ENCODE measurements at places on chromosomes 13 and 19.
A peak's percentile ranks its signal among the peaks of the same experiment; 100 is the strongest.

DNA sequence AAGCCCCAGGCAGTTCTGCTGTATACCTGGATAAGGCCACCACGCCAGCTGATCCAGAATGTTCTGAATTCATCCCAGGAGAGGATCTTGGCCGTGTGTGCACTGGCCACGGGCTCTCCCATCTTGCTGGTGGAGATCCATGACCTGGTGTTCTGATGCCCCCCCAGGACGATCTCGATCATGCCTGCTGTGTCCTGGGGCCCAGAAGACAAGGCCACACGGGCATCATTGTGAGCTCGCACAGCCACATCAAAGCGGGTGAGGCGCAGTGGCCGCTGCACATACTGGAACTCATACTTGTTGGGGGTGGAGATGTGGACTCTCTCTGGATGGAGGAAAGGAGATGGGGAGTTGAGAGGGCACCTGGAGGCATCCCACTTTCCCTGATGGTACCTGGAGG lies 40.1 kb downstream of the F2RL3 start:
- no peak for DNase-seq

GRCh38 chr13:107296804-107297203 lies 728.9 kb upstream of the ARGLU1 start:
- no peak for DNase-seq

DNA sequence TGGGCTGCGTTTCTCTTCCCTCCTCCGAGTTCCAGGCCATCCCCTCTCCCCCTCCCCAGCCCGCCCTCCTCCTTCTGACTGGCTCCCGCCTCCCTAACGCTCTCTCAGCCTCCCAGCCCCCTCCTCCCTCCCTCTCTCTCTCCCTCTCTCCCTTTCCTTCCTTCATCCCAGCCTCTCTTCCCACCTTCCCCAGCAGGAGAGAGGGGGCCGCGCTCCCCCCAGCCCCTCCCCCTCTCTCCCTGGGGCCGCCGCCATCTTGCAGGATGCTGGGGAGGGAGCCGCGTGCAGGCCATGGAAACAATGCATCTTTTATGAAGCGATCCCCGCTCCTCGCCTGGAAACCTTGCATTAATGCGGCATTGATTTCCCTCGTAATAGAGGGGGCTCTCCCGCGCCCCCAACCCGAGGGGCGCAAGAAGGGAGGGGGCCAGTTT lies 42.6 kb upstream of the ADGRL1 start:
- DNase-seq: peak; percentile 88

DNA sequence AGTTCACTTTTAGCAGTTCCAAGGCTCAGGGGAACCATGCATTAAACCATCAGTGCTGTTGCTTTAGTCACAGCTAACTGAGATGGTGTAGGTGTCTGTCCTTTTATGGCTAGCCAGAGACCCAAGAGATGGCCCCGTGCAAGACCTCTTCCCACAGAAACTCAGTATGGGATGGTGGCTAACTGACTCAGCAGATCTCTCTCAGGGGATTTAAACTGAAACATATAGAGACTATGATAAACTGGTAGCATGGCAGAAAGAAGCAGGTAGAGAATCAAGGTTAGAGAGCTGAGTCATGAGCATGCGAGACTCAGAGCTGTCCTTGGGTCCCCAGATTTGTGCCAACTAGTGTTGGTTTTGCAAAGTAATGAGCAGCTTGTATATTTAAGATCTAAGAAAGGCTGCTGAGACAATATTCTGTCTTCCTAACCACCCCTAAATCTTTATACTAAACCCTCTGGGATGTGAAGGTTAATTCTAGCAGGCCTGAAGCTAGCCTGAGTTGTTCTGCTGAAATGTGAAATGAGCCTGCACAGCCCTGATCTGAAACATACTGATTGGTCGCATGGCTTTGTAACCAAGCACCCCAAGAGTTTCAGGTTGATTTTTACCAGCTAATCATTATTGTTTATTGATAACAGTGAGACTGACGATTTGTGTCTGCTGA lies 6.5 kb upstream of the SCEL start:
- DNase-seq: no peak

- DNase-seq: no peak
Observed at GRCh38 chr13:40533072-40533471, 133.4 kb downstream of the FOXO1 start.

- DNase-seq: no peak
Observed at GRCh38 chr19:1251330-1252220, 3.2 kb downstream of the MIDN start.

DNA sequence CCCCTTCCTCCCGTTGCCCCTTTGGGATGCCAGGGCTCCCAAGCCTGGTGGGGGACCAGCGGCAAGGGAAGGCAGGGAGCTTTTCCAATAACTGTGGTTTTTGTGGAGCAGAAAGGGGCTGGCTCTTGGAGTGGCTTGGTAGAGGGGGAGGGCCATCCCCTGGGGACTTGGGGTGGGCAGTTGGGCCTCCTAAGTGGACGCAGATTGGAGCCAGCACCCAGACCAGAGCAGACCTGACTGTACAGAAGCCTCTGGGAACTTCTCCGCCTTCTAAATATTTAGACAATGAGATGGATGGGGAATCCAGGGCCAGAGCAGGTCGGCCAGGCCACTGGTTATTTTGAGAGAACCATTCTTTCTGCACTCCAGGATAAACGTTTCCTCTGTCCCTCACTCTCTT lies 4.2 kb downstream of the PTGIR start:
- no peak for DNase-seq

GRCh38 chr19:49160450-49161189 lies 3.0 kb downstream of the TRPM4 start:
- no peak for DNase-seq

- no peak for DNase-seq
Observed at GRCh38 chr19:56838909-56839651, 1.4 kb downstream of the PEG3 start.

DNA sequence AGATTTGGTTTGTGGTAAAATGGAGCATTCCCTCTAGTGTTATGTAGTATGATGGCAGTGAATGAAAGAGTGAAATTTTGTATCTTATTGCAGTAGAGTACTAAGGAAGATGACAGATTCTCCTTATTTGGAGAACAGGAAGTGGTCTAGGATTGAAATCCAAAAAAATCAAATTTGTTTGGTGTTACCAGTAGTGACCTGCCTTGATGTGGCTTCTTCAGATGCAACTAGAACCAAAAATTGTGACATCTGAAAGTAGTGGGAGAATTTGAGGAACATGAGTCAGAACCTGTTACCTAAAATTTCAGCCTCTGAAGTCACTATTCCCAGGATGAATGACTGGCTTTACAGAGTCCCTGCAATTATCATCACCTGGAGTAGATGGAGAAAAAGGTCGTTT lies 165.9 kb downstream of the KLF5 start:
- no peak for DNase-seq

DNA sequence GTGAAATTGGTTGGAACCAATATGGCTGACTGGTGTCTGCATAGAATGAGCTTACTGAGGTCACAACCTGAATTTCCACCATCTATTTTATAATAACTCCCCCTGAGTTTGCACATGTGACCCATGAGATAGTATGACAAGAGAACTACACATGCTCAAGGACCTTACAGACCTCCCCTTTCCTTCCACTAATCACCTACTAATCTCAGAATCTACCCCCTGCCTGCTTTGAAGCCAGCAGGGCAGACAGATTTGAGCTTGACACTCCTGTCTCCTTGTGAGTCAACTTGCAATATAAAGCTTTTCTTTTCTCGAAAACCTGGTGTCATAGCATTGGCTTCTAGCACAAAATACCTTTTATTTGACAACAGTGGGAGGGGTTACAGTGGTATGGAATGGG lies 248.4 kb downstream of the RFC3 start:
- no peak for DNase-seq

DNA sequence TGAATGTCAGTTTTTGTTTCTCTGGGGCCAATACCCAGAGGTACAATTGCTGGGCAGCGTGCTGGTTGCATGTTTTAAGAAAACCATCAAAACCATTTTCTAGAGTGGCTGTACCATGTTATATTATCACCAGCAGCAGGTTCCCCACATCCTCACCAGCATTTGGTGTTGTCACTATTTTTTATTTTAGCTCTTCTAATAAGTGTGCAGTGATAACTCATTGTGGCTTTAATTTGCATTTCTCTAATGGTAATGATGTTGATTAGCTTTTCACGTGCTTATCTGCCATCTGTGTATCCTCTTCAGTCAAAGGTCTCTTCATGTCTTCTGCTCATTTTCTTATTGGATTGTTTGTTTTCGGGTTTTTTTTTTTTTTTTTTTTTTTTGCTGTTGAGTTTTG lies 21.9 kb downstream of the PAK4 start:
- DNase-seq: no peak

DNA sequence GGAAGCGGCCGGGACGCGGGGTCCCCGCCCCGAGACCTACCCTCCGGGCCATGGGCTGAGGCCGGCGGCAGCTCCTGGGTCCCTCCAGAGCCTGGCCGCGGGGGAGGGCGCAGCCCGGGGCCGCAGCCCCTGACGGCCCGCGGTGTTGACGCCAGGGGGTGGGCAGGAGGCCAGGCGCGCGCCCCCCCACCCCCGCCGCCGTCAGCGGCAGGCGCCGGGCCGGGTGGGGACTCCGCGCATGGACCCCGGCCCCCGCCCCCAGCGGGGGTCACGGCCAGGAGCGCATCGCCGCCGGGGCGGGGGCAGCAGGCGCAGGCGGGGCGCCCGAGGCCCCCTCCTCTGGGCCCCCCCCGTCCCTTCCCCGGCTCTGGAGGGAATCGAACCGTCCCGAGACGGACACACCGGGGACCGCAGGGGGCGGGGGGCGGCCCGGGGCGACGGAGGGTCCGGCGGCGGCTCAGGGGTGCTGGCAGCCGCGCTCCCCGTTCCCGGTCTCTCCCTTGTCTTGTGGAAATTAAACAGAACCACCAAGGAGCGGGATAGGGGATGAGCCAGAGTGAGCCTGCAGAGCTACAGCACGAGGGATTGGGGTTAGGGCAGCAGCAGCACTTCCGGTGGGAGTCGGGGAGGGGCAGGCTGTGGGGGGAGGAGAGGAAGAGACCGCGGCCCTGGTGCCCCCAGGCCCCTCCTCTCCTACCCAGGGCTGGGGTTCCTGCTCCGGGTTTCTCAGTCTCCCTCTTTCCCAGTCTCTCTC lies at the start of gene MEIS3:
TSS of gene MEIS3 (minus strand) at position 498 of the 754 bp plus-strand sequence. CDS start at position 52, 446 bp downstream.
- peak; percentile 71 for DNase-seq

- peak; percentile 41 for DNase-seq
Observed at GRCh38 chr13:114211446-114212157, 23.1 kb upstream of the CDC16 start.

GRCh38 chr19:12983542-12984142 lies 11.6 kb upstream of the NFIX start:
- DNase-seq: peak; percentile 92

DNA sequence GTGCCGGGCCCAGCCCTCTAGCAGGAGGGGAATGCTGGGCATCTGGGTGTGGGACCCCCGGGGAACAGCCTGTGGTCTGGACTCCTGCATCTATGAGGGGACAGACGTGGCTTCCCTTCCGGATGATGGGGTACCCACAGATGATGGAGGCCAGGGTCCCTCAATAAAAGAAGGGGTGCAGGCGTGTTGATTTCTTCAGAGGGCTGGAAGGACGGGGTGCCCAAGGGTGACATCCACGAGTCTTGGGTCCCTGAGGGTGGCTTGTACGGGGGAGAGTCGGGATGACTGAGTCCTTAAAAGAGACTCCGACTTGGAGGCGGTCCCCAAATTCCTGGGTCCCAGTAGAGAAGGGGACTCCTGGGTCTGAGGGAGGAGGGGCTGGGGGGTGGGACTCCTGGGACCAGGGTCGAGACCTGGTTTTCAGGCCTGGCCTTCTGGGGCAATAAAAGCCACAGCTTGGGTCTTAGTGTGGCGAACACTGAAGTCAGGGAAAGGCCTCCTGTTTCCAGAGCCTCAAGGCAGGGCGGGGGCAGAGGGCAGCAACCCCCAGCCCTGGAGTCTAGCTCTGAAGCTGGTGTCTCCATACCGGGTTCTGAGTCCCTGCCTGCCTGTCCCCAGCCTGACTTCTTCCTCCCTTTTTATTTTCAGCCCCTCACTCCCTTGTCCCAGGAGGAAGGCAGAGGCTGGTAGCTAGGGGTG lies 459 bp upstream of the GRIN2D start:
- DNase-seq: no peak

DNA sequence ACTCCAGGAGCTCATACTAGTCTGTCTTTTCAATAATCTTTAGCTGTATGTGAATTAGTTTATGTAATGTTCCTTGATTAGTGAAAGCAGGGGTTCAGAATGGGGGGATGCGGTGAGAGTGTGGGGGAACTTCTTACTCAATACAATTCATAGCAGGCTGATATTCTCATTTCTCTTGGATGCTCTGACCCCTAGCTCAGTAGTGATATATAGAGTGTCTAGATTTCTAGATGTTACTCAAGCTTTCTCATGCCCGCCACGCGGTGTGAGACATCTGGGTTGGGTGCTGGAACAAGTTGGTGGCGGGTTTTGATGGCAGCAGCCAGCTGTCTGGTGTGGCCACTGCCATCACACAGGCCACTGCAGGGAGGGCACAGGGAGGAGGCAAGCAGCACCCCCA lies 39.3 kb upstream of the FLT1 start:
- no peak for DNase-seq

GRCh38 chr19:15115762-15116615 lies 8.8 kb downstream of the SYDE1 start:
- no peak for DNase-seq

- DNase-seq: peak; percentile 57
Observed at GRCh38 chr13:30037306-30037705, 186.9 kb upstream of the UBL3 start.

GRCh38 chr13:45240143-45240542 lies 39.3 kb upstream of the KCTD4 start:
- no peak for DNase-seq

- DNase-seq: no peak
Observed at GRCh38 chr13:25887962-25888655, 163.7 kb downstream of the SHISA2 start.

DNA sequence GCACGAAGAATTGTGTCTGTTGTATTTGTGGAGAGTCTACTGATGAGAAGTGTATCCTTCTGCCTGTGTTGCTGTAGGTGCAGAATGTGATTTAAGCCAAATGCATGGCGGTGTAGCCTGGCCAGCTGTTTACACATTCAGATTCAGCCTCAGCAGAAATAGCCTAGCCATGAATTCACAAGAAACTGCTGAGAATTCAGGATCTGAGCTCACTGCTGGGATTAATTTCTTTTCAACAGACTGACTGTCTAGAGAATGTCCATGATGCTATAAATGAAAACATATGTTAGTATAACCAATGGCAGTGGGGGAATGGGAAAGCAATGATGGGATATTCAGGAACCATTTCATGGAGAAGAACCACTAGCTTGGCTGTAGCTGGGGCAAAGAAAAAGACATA lies 77.4 kb upstream of the RNF113B start:
- DNase-seq: no peak
